ENCODE measurements at places on chromosomes 6 and 20.

GRCh38 chr20:20272686-20273085 is 95.2 kb upstream of the INSM1 start:
- DNase-seq: no peak

DNA sequence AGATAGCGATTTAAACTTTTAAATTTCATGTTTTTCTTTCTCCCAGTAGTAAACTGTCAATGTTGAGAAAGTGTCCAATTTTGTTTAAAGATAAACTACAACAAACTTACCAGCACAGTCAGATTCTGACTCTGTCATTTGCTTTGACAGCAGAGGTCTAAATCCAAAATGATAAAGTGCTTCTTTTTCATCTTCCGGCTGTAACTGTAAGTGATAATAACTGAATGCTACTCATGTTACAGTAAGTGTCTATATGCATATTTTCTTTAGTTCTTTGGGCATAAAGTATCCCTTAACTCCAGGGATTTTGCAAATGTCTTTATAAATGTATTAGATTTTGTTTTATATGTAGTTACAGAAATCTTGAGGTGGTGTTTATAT is 610.4 kb downstream of the RFPL4B start:
- no peak for DNase-seq

GRCh38 chr20:15836634-15837033 is 736.6 kb downstream of the KIF16B start:
- no peak for DNase-seq

DNA sequence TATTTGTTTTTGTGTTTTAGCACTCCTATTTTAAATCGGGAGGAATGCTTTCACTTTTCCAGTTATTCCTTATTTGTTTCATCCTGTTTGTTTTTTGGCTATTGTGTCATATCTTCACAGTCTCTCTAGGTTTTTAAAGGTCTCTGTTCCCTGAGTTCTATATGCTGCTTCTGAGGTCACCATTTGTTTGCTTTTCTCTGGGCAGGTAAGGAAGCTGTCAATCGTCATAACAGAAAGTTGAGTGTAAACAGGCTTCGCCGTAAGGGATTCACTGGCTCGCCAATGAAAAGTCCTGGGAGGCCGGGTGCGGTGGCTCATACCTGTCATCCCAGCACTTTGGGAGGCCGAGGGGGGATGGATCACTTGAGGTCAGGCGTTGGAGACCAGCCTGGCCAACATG is 48.7 kb upstream of the RPS6KA2 start:
- DNase-seq: no peak

GRCh38 chr20:49315580-49315979 is 37.7 kb upstream of the ZNFX1 start:
- DNase-seq: no peak

DNA sequence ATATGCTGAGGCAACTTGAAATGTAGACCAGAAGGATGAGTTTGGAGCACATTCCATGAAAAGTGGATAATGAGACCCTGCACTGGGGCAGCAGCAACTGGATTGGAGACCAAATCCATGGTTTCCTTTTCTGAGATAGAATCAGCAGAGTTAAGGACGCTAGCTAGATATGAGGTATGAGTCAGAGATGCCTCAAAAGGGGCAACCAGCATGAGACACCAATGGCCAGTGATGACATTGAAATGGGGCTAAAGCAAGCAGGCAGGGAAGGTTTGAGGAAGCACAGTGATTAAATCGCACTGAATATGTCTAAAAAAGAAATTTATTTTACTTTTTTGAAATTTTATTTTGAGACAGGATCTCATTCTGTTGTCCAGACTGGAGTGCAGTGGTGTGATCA is 802.4 kb downstream of the TFAP2A start:
- no peak for DNase-seq

- DNase-seq: no peak
Observed at GRCh38 chr6:122752459-122752858, 27.1 kb upstream of the FABP7 start.

DNA sequence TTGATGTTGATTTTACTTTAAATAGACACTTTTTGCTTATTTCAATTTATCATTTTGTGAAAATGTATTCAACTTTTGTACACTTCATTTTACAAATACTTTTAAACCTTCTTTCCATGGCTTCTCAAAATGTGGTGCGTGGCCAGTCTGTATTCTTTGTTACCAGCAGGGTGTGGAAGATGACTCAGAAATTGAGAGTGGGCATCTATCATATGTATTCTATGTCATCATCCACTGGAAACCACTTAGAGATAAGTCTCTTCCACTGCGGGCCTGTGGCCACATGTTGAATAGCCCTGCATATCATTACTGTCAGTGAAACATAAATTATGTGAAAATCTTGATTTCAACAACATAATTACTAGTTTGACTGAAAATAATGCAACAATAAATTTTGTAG is 52.6 kb upstream of the MC3R start:
- no peak for DNase-seq

GRCh38 chr20:60558486-60558885 is 600.3 kb downstream of the CDH26 start:
- DNase-seq: no peak

DNA sequence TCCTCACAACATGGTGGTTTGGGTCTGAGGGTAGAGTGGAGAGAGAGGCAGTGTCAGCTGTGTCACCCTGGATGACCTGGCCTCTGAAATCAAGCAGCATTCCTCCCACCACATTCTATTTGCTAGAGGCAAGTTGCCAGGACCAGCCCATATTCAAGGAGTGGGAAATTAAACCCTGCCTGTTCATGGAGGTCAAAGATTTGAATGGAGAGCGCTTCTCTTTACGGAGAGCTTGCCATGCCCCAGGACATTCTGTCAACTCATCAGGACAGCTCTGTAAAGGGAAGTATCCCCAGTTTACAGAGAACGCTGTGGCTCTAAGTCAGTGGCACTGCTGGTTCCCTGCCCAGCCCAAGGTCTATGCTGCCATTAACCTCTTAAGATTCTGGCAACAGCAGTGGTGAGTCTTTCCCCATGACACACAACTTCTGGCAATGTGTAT is 90.0 kb upstream of the INSM1 start:
- DNase-seq: no peak

- no peak for DNase-seq
Observed at GRCh38 chr6:31715022-31715958, at the start of gene LY6G6D. TSS of gene LY6G6D (plus strand) at chr6:31715348. CDS start at chr6:31715356, 8 bp downstream.

DNA sequence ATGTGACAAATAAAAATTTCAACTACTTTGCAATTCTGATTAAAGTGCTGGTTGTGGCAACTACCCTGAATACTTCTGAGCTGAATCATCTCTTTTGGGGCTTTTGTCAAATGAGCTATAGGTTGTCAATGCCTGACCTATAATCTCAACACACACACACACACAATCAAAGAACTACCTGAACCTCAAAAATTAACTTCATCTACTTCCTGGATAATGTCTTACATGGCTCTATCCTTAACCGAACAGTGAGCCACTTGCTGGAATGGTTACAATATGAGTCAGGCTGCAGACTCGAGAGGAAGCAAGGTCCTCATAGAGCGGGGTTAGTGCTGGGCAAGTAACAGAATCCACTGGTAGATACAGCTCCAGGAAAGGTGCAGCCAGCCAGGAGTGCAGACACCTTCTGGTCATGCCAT is 70.6 kb upstream of the DST start:
- DNase-seq: no peak

GRCh38 chr6:105348897-105349296 is 54.0 kb downstream of the PREP start:
- DNase-seq: peak; percentile 21

DNA sequence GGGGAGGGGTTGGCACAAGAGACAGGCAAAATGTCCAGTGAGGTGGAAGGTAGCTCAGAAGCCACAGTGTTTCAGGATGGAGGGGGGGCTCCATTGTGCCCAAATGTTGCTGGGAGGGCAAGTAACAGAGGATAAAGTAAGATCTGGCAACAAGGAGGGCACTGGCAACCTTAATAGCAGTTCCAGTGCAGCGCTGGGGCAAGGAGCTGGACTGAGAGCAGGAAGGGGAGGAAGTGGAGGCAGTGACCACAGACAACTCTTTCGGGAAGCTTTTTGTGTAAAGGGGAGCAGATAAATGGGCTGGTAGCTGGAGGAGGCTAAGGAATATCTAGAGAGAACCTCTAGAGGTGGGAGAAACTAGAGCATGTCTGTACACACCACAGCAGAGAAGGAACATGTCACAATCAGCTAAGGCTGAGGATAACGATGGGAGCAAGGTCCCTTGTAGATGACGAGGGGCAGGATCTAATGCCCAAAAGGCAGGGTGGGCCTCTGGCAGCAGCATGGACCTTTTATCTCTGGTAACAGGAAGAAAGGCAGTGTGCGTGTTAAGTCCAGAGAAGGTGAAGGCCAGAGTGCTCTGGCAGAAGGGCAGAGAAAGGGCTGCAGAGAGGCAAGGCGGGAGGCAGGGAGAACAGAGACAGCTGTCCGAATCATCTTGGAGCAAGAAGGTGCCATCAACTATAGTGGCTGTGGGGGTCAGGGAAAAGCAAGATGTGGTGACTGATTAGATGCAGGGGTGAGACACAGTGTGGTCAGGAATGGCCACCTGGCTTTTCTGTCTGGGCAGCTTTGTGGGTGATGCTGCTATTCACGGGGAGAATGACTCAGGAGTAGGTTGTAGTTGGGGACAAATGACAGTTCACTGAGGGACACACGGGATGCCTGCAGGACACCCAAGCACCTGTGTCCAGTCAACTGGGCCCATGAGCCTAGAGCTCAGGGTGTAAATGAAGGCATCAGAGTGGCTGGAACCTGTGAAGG is 17.4 kb downstream of the TMEM242 start:
- DNase-seq: no peak

DNA sequence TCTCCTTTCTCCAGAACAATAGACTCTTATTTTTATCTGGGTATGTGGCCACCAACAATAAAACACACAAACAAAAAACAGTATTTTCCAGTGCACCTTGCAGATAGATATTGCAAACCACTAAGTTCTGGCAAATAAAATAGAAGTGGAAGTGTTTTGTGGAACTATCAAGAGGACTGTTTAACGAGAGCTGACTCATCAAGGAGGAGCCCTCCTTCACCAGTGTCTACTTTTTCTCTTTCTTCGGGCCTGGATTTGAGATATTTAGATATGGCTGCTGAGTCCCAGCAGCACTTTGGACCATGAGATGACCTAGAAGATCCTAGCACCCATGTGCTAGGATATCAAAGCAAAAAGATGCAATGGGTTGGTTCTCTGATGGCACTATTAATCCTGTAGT is 154.7 kb downstream of the AIG1 start:
- no peak for DNase-seq
